Esophagus muscularis mucosa (tissue), 4 donors: ENCODE measurements at places on chromosomes 3 and 15.
A peak's percentile ranks its signal among the peaks of the same experiment; 100 is the strongest.

DNA sequence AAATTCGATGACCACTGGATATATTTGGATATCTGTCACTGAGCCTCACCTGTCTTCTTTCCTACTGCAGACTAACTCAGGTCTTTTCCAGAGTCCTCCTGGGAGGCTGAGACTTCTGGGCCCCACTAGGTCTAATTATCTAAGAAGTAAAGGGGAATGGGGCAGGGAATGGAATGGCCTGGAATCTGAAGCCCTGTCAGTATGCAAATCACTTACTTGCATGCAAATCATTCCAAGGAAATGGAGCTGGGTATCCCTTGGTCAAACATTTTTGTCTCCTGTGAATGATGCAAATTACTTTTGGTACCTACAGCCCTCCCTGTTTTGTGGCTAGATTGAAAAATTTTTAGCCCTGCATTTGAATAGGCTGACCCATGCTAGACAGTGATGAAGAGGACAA, 5.3 kb upstream of the SPSB4 start:
- H3K27ac ChIP-seq, result no peak overlapping the region
- no peaks in the 10 kb centered on the region for H3K4me1 ChIP-seq
- DNase-seq, result no peak
- H3K36me3 ChIP-seq, result no peaks in the 10 kb centered on the region
- H3K4me3 ChIP-seq, result no peak overlapping the region

- no peaks in the 10 kb centered on the region for H3K4me1 ChIP-seq
- no peaks in the 10 kb centered on the region for H3K36me3 ChIP-seq
- H3K4me3 ChIP-seq, result no peak overlapping the region
These were observed 205.6 kb downstream of the VGLL3 start for GRCh38 chr3:86785386-86785785.

GRCh38 chr15:65900488-65900887, 31.2 kb downstream of the RAB11A start:
- no peaks in the 10 kb centered on the region for H3K27me3 ChIP-seq
- peaks cover 17% of the 10 kb centered on the region for H3K4me1 ChIP-seq
- no peak overlapping the region for H3K27ac ChIP-seq
- no peak overlapping the region for H3K4me3 ChIP-seq
- DNase-seq, result no peak
- H3K36me3 ChIP-seq, result peaks cover 49% of the 10 kb centered on the region

GRCh38 chr3:46097691-46098241, 70.5 kb upstream of the XCR1 start:
- no peak for DNase-seq
- H3K36me3 ChIP-seq, result no peaks in the 10 kb centered on the region
- peaks cover 7% of the 10 kb centered on the region for H3K4me1 ChIP-seq
- no peak overlapping the region for H3K4me3 ChIP-seq

GRCh38 chr3:37501571-37502313, 327.4 kb upstream of the LRRFIP2 start:
- H3K4me1 ChIP-seq, result peaks cover 20% of the 10 kb centered on the region
- no peak for DNase-seq
- no peak overlapping the region for H3K27ac ChIP-seq
- no peak overlapping the region for H3K4me3 ChIP-seq
- H3K27me3 ChIP-seq, result no peaks in the 10 kb centered on the region

DNA sequence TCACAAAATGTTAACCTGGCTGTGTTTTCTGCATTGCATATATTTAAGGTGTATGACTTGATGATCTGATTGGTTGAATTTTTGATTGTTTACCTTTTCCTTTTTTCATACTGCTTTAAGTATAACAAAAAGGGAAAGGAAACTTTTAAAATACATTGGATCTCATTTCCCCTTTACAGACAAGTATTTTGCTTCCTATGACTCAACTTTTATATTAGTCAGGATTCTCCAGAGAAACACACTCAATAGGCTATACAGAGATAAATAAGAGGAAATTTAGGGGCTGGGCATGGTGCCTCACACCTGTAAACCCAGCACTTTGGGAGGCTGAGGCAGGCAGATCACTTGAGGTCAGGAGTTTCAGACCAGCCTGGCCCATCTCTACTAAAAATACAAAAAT, 205.8 kb downstream of the TJP1 start:
- no peaks in the 10 kb centered on the region for H3K27me3 ChIP-seq
- no peak for DNase-seq
- no peak overlapping the region for H3K4me3 ChIP-seq
- no peaks in the 10 kb centered on the region for H3K36me3 ChIP-seq
- H3K4me1 ChIP-seq, result no peaks in the 10 kb centered on the region
- no peak overlapping the region for H3K27ac ChIP-seq

- H3K4me3 ChIP-seq, result no peak overlapping the region
- no peak for DNase-seq
- no peak overlapping the region for H3K27ac ChIP-seq
- H3K4me1 ChIP-seq, result no peaks in the 10 kb centered on the region
- no peaks in the 10 kb centered on the region for H3K27me3 ChIP-seq
These were observed 25.4 kb downstream of the SEMA6D start for GRCh38 chr15:47742742-47743141.

DNA sequence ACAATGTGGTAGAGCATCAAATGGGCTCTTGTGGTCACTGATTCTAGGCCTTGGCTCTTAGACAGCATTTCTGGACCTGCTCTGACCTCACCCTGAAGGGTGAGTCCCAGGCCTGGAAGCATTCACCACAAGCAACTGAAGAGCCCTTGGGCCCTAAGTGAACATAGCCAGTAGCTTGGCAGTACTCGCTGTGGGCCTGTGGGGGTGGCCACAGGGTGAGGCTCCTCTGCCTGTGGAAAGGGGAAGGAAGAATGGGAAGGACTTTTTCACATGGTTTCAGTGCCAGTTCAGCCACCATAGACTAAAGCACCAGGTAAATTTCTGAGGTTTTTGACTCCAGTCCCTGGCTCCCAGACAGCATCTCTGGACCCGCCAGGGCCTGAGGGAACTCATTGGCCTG, 5.1 kb upstream of the ZSCAN2 start:
- H3K27ac ChIP-seq, result no peak overlapping the region
- no peak overlapping the region for H3K4me3 ChIP-seq
- no peaks in the 10 kb centered on the region for H3K27me3 ChIP-seq

DNA sequence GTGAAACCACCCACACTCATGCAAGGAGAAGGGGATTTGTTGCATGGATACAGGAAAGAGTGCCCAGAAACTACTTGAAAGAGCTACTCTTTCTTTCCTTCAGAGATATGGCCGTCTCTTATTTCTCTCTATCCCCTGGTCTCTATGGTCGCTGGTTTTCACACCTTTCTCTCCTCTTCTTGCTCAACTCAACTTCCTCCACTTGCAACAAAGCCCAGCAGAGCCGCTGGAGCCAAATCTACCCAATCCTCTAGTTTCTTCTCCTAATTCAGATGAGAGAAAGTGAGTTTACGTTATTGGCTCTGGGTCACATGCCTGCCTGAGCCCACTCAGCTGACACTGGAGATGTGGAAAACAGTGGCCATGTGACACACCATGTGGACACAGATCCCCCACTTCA, 215.2 kb downstream of the OSBPL10 start:
- no peak for DNase-seq
- H3K4me3 ChIP-seq, result no peak overlapping the region
- no peaks in the 10 kb centered on the region for H3K36me3 ChIP-seq
- H3K27ac ChIP-seq, result no peak overlapping the region

GRCh38 chr15:25891081-25891480, 28.0 kb upstream of the ATP10A start:
- no peak overlapping the region for H3K4me3 ChIP-seq
- H3K36me3 ChIP-seq, result no peaks in the 10 kb centered on the region
- no peaks in the 10 kb centered on the region for H3K27me3 ChIP-seq
- DNase-seq, result peak; percentile 10
- H3K27ac ChIP-seq, result peak overlapping the region; percentile 74

- H3K4me1 ChIP-seq, result peaks cover 37% of the 10 kb centered on the region
- H3K27ac ChIP-seq, result no peak overlapping the region
- H3K36me3 ChIP-seq, result no peaks in the 10 kb centered on the region
- DNase-seq, result no peak
- H3K4me3 ChIP-seq, result no peak overlapping the region
These were observed 110.6 kb downstream of the ETFA start for GRCh38 chr15:76200641-76201105.

DNA sequence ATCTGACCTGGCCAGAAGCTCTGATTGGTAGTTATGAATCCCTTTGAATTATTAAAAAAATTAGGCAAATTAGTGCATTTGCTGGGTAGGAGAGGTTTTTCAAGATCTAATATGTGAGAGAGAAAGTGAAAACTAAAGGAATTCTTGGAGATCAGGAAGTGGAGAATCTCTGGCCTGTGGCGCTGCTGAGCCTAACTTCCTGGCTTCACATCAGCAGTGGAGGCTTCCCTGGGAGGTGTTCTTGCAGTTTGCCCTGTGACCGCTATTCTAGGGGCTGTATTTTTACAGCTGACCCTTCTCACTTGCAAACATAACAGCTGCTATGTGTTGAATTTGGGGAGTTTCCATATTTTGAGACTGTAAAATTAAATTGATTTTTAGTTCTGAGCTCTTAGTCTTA, 166.4 kb downstream of the ATG7 start:
- H3K36me3 ChIP-seq, result no peaks in the 10 kb centered on the region
- no peaks in the 10 kb centered on the region for H3K27me3 ChIP-seq
- no peak overlapping the region for H3K27ac ChIP-seq
- peaks cover 14% of the 10 kb centered on the region for H3K4me1 ChIP-seq
- peak; percentile 82 for DNase-seq
- no peak overlapping the region for H3K4me3 ChIP-seq

GRCh38 chr3:145698250-145698649, 462.7 kb downstream of the PLOD2 start:
- H3K36me3 ChIP-seq, result no peaks in the 10 kb centered on the region
- no peak overlapping the region for H3K4me3 ChIP-seq
- H3K27ac ChIP-seq, result no peak overlapping the region

GRCh38 chr15:31346367-31347066, 19.9 kb downstream of the KLF13 start:
- peaks cover 14% of the 10 kb centered on the region for H3K36me3 ChIP-seq
- peak overlapping the region; percentile 79 for H3K27ac ChIP-seq
- no peak overlapping the region for H3K4me3 ChIP-seq
- peaks cover 100% of the 10 kb centered on the region for H3K4me1 ChIP-seq
- no peak for DNase-seq
- H3K27me3 ChIP-seq, result no peaks in the 10 kb centered on the region

DNA sequence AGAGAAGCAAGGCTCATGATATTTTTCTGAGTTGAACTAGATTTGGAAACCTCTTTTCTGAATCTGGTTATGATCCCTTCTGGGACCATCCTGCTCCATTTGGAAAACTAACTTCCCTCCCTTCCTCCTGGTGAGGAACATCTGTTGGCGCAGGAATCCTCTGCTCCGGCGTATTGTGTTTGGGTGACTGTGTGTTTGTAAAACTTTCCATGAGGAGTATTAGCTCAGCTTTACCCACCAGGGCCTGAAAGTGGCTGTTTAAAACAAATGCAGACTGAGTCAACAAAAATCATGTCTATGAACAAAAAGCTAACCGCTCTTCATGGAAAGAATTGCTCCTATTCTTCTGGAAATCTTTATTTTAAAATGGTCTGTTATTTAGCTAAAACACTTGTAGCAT, 17.7 kb downstream of the STARD9 start:
- H3K4me3 ChIP-seq, result peak overlapping the region; percentile 8
- no peak for DNase-seq
- no peaks in the 10 kb centered on the region for H3K27me3 ChIP-seq
- H3K27ac ChIP-seq, result peak overlapping the region; percentile 75
- H3K36me3 ChIP-seq, result peaks cover 13% of the 10 kb centered on the region

DNA sequence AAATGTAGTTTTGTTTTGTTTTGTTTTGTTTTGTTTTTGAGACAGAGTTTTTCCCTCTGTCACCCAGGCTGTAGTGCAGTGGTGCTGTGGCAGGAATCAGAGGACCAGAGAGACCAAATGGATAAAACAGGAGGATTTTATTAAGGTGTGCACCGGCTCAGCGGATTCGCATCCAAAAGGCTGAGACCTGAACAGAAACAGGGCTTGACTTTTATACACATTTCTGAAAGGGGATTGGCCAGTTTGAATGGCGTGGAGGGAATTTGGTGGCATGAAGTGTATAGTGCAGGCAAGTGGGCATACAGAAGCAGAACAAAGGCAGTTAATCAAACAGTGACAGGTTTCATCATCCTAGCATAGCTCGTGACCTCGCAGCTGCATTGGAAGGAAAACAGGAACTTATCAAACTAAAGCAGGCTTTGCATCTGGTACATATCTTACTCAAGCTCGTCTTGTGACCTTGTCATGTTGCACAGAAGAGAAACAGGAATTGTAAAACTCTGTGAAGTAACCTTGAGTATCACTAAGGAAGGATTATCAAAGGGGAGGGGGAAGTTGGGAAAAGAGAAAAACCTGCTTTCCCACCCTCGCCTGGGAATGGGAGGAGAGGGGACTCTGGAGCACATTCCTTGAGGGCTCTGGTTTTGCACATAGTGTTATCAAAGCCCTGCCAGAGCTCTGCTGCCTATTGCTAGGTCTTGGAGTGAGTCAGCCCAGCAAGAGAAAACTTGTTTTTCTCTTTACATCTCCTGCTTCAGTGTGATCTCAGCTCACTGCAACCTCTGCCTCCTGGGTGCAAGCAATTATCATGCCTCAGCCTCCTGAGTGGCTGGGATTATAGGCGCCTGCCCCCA, 38.5 kb downstream of the C3orf62 start:
- peak overlapping the region; percentile 74 for H3K27ac ChIP-seq
- peaks cover 27% of the 10 kb centered on the region for H3K4me1 ChIP-seq
- H3K36me3 ChIP-seq, result no peaks in the 10 kb centered on the region
- H3K27me3 ChIP-seq, result no peaks in the 10 kb centered on the region
- no peak overlapping the region for H3K4me3 ChIP-seq

GRCh38 chr15:39471785-39472574, 108.9 kb upstream of the THBS1 start:
- peak; percentile 80 for DNase-seq
- no peaks in the 10 kb centered on the region for H3K27me3 ChIP-seq
- no peaks in the 10 kb centered on the region for H3K36me3 ChIP-seq
- H3K4me3 ChIP-seq, result no peak overlapping the region

GRCh38 chr15:29676961-29677402, 145.3 kb downstream of the TJP1 start:
- no peaks in the 10 kb centered on the region for H3K36me3 ChIP-seq
- H3K27ac ChIP-seq, result no peak overlapping the region
- no peak for DNase-seq
- H3K4me1 ChIP-seq, result peaks cover 13% of the 10 kb centered on the region

GRCh38 chr15:42836251-42836650, 84.3 kb downstream of the TTBK2 start:
- no peak overlapping the region for H3K27ac ChIP-seq
- no peaks in the 10 kb centered on the region for H3K27me3 ChIP-seq
- H3K4me3 ChIP-seq, result no peak overlapping the region
- H3K4me1 ChIP-seq, result no peaks in the 10 kb centered on the region
- H3K36me3 ChIP-seq, result peaks cover 33% of the 10 kb centered on the region

DNA sequence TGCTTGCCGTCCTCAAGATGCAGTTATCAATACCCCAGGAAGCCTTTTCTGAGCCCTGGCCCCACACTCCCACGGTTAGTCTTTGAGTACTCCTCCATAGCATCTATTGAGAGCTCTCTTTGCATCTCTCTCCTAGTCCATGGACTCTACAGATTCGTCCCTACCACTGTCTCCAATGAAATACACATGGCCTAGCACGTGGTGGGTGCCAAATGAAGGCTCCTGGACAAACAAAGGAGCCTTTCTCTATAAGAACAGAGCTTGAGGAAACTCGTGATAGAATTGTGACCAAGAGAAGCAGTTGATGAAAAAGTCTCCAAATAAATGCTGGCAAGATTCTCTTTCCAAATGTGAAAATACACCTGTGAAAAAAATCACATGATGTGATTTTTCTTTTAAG, 166.1 kb downstream of the GABRG3 start:
- DNase-seq, result peak; percentile 68
- no peak overlapping the region for H3K27ac ChIP-seq
- no peaks in the 10 kb centered on the region for H3K36me3 ChIP-seq
- H3K4me1 ChIP-seq, result no peaks in the 10 kb centered on the region

GRCh38 chr3:107753976-107754375, 231.2 kb downstream of the BBX start:
- DNase-seq, result no peak
- no peaks in the 10 kb centered on the region for H3K4me1 ChIP-seq
- no peaks in the 10 kb centered on the region for H3K36me3 ChIP-seq
- H3K27ac ChIP-seq, result no peak overlapping the region
